Fibroblast of mammary gland (primary cell): ENCODE measurements at places on chromosomes 6 and 20.

DNA sequence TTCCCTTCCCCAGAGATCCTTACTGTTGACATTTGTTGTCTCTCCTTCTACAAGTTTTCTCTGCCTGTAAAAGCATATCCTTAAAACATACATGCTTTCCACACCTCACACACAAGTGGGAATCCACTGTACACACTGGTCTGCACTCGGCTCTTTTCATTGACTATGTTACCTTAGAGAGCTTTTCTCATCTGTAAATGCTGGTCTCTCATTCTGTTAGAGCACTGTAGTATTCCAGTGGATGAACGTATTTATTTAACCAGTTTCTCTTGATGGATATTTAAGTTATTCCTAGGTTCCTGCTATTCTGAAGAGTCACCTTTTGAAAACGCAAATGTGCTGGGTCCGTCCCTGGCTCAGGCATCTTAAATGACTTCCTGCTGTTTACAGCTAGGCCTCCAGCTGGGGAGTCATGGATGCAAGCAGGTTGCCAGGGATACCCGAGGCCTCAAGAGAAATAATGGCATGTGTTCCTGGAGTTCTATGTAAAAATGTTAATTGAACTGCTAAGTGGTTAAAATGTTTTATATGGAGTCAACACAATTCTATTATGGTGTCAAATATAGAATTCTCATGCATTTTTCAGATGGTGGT, 61.1 kb upstream of the TGM3 start:
- no peak for DNase-seq

DNA sequence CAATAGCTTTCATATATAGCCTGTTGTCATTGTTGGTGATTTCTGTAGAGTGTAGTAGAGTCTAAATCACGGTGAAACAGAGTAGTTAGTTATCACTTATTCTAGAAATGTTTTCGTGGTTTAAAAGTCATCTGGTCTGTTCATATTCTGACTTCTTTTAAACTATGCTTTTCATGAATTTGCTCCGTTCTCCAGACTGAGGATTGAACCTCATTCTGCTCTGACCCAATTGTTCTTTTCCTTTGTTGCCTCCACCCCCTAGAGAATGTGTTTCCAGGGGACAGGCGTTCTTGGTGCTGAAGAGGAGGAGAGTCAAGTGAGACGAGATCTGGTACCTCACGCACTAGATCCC, 748 bp upstream of the ZNF292 start:
- no peak for DNase-seq

DNA sequence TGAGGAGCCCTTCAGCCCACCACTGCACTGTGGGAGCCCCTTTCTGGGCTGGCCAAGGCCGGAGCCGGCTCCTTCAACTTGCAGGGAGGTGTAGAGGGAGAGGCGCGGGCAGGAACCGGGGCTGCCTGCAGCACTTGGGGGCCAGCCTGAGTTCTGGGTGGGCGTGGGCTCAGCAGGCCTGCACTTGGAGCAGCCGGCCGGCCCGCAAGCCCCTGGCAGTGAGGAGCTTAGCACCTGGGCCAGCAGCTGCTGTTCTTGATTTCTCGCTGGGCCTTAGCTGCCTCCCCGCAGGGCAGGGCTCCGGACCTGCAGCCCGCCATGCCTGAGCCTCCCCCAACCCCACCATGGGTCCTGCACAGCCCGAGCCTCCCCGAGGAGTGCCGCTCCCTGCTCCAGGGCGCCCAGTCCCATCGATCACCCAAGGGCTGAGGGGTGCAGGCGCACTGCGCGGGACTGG, 101.7 kb upstream of the ADGRB3 start:
- DNase-seq, result no peak

GRCh38 chr6:3872370-3872854, 23.2 kb downstream of the FAM50B start:
- no peak for DNase-seq

GRCh38 chr6:170010665-170011203, 259.3 kb downstream of the ERMARD start:
- no peak for DNase-seq

DNA sequence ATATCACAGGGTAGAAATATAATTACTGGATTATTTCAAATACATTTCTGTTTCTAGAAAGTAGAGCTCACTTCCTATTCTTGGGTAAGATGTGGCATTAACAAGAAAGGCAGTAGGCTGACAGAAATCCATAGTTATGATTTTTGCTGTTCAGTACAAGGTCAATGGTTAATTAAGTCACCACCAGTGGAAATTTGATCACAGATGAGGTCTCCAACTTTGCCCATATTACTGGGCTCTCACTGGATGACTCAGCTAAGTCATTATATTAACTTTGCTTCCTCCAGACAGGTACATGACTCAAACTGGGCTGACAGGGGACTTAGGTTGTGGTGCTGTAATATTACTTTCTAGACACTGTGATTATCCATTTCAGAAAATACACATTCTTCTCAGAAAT, 212.4 kb downstream of the GRIK2 start:
- peak; percentile 4 for DNase-seq

- no peak for DNase-seq
These were observed 470.3 kb upstream of the JARID2 start for GRCh38 chr6:14775528-14775927.

DNA sequence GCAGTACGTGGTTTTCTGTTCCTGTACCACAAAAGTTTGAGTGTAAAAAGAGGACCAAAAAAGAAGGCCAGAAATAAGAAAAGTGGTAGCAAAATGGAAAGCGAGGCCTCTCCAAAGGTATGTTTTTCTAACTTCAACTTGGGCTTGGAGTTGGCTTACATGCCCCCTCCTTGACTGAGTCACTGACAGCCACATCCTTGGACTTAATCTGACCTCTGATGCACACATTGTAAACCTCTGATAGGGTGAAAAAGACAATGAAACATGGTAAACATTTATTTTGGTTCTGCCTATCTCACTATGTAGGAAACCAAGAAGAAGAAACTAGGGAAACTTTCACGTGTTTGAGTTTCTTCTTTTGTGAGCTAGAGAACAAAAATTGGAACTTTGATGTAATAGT, 503.2 kb upstream of the ID4 start:
- peak; percentile 57 for DNase-seq

DNA sequence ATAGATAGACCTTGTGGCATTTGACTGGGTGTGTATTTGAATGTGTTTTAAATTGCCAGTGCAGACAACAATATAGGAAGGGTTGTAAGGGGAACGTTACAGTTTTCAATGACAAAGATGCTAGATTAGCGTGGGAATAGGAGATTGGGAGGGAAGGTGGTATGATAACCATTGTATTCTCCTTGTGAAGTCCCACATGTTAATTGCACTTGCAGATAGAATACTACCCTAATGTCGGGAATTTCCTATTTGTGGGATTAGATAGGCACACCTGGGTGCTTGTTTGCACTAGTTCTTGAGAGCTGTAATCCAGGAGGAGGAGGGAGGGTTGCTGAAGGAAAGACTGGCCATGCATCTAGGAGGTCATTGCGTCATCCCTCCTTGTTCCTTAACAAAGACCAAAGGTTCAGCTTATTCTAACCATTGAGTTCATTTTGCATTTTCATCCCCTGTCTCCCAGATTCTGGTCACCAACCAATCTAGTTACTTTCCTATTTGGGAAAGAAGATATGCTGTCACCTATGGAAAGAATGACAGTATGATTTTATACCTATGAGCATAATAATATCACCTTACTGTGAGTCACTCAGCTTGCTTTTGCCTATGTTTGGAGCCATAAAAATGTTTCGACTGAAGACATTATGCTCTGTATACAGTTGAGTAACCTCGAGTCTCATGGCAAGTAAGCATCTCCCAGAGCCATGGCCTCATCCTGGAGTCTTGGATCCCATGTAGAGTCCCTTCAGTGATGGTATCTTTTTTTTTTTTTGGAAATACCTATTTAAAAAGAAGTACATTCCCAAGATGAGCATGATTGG, 201.5 kb downstream of the DTNBP1 start:
- DNase-seq, result no peak

DNA sequence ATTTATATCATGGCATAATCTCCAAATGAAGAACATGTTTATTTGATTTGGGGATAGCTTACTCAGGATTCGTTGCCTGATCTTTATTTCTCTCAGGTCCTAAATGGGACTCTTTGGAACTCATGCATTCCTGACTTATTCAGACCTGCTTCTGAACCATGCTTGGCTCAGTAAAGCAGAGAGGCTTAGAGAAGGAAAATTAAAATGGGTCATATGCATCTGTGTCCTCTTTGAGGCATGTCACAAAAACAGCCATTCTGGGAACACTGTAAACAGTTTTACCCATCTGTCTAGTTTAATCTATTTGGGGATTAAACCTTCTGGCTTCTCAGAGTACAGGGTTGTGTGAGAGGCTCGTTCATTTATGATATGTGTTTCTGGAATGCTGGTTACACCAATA, 1017.3 kb downstream of the KIF16B start:
- no peak for DNase-seq

GRCh38 chr20:516799-517198, 26.8 kb downstream of the CSNK2A1 start:
- no peak for DNase-seq

- no peak for DNase-seq
These were observed 91.4 kb upstream of the NEDD9 start for GRCh38 chr6:11323666-11324452.

DNA sequence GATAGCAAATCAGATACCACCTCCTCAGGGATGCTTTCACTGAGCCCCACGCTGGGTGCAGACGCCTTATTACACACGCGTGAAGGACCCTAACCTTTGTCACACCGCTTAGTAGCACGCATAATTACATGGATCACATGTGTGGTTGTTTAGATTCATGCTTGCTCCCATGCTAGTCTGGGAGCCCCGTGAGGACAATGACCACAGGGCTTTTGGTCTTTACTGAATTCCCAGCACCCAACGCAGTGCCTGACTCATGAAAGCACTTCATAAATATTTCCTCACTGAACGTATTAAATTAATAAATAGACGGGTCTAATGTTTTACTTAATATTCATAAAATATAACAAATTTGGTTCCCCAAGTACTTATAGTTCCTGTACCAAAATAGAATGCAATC, 132.5 kb downstream of the ALDH8A1 start:
- DNase-seq, result no peak

- peak; percentile 11 for DNase-seq
These were observed 129.9 kb upstream of the AGPAT4 start for GRCh38 chr6:161403717-161404116.

DNA sequence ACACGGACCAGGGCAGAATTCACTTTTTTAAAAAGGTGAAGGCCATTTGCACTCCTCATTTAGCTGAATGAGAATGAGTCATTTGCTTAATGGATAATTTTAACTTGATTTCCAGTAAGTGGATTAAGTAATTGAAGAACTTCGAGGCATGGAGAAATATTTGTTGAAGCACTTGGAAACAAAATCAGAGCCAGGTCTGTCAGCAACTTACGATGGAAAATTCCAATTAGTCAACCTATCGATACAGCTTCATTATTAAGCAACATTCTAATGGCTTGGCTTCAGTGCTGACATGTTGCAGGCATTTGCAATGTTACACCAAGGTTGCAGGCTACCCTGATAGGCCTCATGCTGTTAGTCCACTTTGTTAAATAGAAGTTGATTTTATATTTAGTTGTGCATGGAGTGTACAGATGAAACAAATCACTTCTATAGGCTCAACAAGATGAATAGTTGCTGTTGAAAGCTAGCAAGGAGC, 423.5 kb upstream of the SLC35B3 start:
- no peak for DNase-seq

- peak; percentile 97 for DNase-seq
These were observed 101.0 kb downstream of the NRN1 start for GRCh38 chr6:5905431-5906339.

- DNase-seq, result no peak
These were observed 75.0 kb downstream of the MDGA1 start for GRCh38 chr6:37622646-37623071.

- DNase-seq, result peak; percentile 42
These were observed 30.6 kb downstream of the COL11A2 start for GRCh38 chr6:33161354-33162331.

- DNase-seq, result no peak
These were observed 60.4 kb downstream of the SRC start for GRCh38 chr20:37406010-37406998.

DNA sequence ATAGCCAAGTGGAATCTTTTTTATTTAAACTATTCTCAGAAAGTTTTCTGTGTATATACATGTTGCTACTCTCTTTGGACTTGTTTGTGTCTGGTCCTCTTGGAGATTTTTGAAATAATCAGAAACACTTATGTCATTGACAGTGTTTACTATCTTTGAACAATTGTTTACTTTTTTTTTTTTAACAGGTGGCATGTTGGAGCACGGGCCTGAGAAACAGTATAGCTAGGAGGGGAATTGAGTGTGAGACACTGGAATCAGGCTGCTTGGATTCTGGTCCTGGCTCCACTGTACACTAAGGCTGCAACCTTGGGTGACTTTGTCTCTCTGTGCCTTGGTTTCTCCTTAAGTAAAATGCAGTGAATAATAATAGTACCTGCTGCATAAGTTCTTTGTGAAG, 279.6 kb downstream of the PRL start:
- no peak for DNase-seq

DNA sequence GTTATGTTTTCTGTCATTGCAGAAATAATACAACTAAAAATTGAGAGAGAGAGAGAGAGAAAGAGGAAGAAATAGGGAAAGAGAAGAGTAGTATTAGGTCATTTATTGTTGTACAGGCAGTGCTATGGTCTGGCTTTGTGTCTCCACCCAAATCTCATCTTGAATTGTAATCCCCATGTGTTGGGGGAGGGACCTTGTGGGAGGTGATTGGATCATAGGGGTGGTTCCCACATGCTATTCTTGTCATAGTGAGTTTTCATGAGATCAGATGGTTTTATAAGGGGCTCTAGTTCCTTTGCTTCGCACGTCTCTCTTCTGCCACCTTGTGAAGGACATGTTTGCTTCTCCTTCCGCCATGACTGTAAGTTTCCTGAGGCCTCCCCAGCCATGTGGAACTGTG, 677.4 kb upstream of the CHD6 start:
- no peak for DNase-seq

DNA sequence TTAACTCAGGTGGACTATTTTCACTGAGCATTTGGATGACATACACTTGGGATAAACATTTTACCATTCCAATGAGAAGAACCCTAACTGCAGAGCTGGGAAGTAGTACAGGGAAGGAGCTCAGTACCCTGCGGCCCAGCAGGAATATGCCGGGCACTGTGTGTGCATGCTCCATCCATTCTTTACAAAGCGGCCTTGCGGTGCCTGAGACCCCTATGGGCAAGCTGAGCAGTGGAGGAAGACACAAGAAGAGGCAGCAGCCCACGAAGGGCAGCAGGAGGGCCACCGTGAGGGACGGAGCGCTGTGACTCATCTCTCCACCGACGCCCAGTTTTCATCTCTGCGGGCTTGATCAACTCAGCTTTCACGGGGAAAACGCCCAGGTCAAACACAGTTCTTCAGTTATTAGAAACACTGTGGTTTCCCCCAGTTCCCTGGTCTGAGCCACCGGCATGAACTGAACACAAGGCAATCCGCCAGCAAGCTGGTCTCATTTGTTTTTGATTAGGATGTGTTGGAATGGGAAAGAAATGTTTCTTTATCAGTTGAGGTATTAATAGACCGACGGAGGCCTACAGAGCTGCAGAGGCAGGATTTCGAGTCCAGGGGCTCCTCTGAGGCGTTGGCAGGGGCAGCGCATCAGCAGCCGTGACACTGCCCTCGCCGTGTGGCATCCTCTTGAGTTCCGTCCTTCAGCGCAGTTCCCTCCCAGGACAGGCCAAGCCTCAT, 44.9 kb downstream of the IRF4 start:
- peak; percentile 97 for DNase-seq
